ENCODE measurements at places on chromosomes 16 and 17.
A peak's percentile ranks its signal among the peaks of the same experiment; 100 is the strongest.

DNA sequence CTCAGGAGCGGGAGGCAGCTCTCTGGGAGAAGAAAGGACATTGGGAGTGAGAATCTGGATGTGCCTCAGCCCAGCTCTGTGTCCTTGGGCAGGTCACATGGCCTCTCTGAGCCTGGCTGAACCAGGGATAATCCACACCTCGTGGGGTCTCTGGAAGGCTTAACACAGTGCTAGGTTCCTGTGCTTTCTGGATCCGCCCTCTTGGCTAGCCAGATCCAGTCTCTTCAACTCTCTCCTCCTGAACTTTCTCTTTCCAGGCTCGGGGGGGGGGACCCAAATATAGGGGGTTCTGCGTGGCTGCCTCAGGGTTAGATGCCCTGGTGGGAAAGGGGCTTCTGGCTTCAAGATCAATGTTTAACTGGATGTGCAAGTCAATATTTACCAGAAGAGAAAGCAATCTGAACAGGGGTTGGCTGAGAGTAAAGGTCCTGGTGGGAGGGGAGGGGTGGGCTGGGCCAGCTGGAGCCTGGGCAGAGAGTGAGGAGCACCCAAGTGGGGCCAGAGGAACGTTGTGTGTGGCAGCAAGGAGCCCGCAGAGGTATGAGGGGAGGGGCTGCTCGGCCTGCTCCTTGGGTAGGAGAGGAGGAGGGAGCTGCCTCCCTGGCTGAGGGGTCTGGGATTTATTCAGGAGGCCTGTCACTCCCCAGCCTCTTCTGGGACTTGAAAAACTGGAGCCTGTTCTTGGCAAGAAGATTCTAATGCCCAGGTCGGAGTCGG, at the start of gene SERPINF2:
Gene SERPINF2, plus strand, starts transcription at position 501 of the 717 bp plus-strand sequence. CDS start 2,125 bp downstream, outside the sequence.
- no peak for DNase-seq

DNA sequence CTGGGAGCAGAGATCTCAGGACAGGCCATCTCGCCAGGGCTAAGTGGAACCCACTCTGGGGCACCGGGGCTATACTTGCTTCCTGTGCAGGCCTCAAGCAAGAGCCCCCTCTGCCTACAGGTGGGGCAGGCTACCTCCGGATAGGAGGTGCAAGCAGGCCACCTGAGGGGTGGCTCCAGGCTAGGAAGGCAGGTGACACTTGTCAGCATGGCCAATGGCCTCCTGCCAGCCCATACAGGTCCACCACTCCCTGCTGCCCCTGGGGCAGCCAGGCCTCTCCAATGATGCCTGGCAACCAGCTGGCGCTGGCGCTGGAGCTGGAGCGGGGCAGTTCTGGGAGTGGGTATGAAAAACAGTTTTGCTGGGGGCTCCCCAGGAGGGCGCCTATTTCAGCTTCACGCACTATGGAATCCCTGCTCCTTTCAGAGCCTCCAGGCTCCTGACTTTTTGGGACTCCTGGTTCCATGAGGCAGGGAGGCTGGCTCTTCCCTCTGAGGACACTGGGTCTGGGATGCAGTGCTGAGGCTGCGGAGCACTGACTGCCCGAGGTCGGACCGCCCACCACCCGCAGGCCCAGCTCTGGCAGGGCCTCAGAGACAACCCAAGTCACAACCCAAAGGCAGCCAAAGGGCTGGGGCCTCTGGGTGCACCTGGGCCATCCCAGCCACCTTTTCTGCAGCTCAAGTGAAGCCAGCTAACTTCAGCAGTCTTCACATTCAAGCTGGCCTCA, 8.4 kb upstream of the SREBF1 start:
- DNase-seq, result no peak

- no peak for DNase-seq
Measured at GRCh38 chr17:30824002-30824355, 513 bp downstream of the CRLF3 start.

DNA sequence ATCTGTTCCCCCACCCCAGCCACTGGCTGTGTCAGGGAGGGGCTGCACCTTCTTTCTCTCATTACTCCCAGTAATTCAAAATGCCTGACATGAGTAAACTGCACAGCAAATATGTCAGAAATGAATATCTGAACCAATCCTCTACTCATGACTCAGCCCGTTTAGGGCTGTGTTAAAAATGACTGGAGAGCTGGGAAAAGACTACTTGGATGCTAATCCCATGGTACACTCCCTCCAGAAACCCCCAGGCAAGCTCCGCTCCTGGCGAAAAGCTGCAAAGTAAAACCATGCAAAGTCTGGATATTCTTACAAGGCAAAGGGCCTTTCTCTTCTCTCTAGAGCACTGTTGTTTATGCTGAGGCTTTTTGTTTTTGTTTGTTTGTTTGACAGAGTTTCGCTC, 448.1 kb upstream of the DYNLRB2 start:
- no peak for DNase-seq

GRCh38 chr17:76556765-76557367, 17.0 kb downstream of the PRCD start:
- no peak for DNase-seq

- no peak for DNase-seq
Measured at GRCh38 chr16:74982256-74982655, 2.7 kb downstream of the WDR59 start.

GRCh38 chr16:68055395-68055794, 29.8 kb upstream of the NFATC3 start:
- DNase-seq, result no peak

- no peak for DNase-seq
Measured at GRCh38 chr17:30996486-30996885, 25.6 kb downstream of the RNF135 start.

- peak; percentile 48 for DNase-seq
Measured at GRCh38 chr16:85908889-85909589, 10.1 kb downstream of the IRF8 start.

DNA sequence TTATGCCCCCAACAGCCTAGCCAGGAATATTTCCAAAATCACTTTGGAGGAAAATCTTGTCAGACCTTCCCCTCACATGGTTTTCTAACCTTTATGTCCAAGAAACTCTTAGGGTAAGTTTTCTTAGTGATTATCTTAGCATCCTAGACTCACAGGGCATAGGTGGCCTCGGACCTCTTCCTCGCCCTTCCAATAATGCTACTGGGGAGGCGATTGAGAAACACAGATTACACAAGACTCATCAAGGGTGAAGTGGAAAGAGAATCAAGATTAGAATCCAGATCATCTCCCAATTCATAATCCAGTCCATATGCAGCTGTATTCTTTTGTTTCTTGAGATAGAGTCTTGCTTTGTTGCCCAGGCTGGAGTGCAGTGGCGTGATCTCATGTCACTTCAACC, 358.4 kb upstream of the CDH5 start:
- no peak for DNase-seq

- DNase-seq, result no peak
Measured at GRCh38 chr17:62780951-62781350, 27.2 kb downstream of the MARCHF10 start.

DNA sequence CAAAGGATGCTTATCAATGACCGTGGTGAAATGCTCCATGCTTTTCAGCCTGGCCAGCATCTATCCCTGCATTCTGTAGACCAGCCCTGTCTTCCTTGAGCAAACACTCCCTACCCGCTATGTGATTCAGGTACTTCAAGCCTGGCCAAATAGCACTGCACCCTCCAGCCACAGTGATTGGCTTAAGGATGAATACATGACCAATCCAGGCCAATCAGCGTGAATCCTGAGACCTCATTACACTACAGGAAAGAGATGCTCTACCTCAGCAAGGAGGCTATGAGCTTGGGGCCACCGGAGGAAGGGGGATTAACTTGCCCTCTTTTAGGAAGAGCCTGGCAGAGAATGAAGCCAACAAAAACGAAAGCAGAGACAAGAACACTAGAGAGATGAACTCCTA, 162.5 kb downstream of the ZNF423 start:
- no peak for DNase-seq

DNA sequence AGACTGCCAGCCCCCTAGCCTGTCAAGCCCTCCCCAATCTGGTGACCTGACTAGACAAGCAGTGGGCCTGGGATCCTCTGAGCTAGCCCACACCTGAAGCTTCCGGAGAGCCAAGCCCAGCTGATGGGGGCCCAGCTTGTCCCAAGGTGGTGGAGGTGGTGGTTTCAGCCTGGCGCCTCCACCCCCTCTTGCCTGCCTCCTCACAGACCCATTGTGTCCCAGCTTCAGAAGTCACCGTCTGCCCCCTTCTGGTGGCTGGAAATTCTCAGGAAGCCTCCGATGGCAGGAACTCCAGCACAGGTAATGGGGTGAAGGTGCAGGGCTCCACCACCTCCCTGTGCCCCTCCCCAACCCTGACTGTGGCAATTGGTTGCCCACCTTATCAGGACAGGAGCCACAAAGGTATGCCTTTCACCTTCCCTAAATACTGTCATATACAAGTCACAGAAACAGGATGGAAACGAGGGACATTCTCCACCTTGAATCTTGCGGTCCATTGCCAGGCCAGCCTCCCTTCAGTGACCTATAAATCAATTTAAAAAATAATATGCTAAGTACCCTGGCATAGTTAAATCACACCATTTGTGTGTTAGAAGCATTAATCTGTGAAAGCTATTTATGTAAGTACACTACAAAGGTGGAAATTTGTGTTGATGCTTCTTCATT, 66.0 kb upstream of the ZNF423 start:
- peak; percentile 72 for DNase-seq

DNA sequence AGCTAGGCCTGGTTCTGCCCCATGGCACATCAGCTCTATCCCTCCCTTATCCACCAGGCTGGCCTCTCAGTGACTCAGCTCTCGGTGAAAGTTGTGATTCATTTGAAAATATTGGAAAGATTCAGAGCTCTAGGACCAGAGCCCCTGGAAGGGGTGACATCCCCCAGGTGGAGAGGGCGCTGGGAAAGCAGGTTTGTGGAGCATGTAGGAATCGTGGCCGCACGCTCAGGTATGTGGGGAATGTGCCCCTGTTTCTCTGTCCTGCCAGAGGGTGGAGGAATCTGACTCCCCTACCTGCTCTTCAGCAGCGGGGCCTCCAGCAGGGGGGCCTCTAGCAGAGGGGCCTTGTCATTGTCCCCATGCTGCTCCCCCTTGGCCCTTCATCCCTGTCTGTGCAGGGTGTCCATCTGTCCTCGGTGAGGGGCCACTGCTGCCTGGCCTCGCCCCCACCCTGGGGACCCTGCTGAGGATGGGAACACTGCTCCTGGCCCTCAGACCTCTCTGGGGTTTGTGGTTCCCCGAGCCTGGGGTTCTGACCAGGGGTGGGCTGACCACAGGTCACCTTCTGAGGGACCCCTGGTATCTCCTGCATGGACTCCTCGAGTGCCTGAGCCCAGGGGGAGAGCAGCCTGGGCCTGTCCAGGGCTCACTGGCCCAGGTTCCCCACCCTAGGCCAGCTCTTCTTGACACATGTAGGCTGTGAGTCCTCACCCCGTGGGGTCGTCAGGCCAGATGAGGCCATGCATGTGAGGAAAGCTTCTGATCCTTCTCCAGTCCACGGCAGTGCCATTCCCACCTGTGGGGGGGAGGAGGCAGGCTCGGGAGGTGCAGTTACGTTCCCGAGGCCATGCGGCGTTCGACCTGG, 47.5 kb downstream of the NT5M start:
- DNase-seq, result no peak

GRCh38 chr17:17603178-17603894, 11.8 kb upstream of the PEMT start:
- DNase-seq, result no peak

DNA sequence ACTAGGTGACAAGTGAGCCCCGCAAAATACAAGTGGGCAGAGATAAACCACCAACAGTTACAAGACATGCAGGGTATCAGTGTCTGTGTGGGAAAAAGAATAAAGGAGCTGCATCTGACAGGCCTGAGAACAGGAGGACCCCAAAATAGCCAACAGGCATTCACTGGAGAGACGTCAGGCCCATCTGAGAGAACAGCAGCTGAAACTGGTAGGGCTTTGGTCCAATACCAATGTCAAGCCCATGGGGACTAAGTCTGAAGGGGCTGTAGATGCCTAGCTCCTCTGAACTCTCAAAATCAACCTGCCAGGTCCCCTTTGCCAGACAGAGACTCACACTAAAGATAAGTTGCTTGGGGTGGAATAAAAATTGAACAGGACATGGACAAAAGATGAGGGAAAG, 30.5 kb upstream of the TANC2 start:
- no peak for DNase-seq

- DNase-seq, result no peak
Measured at GRCh38 chr17:8710813-8711212, 33.8 kb downstream of the CCDC42 start.

DNA sequence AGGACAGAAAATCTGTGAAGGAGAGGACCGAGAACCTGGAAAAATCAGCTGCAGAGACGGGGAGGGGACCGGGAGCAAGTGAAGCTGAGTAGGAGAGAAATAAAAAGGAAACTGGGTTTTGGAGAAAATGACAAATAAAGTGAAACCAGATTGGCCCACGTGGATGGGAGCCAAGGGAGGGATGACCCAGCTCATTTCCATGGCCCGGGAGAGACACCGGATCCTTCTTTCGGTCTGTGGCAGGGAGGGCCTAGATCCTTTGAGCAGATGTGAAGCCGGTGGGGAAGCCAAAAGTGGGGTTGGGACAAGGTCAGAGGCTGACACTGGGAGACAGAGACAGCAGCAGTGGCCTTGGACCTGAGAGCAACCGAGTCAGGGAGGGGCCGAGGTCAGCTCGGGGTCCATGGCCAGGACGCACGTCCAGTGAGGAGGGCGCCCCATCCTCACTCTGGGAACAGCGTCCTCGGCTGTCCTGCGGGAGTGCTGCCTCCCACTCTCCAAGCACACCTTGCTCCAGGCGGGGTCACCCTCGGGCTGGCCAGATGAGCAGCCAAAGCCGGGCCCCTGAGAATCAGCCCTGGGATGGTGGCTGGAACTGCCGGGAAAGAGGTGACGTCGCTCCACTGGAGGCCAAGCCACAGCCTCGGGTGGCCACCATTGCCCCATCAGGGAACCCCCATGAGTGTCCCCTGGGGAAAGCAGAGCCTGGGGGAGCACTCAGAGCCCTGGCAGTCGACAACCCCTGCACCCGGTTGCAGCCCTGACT, 50.8 kb upstream of the CDR2 start:
- DNase-seq, result peak; percentile 89

DNA sequence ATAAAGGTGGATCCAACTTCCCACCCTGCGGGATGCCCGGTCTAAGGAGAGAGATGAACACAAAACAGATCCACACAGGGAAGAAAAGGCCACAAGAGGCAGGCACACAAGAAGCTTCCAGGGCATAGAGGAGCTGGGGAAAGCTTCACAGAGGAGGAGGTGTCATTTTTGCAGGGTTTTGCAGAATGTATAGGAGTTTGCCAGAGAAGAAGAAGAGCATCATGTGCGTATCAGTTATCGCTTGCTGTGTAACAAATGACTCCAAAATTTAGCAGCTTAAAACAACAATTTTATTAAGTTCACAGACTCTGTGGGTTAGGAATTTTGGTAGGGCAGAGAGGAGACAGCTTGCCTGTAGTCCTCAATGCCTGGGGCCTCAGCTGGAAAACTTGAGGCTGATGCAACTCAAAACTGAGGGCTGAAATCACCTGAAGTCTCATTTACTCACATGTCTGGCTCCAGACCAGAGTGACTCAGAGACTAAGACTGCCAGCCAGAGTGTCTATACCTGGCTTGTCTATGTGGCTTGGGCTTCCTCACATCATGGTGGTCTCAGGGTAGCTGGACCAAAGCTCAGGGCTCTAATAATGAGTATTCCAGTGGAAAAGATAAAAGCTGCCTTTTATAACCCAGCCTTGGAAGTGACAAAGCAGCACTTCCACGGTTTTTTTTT, 33.9 kb upstream of the ZNF423 start:
- no peak for DNase-seq

All from left hindlimb (tissue), 1 donor.